ENCODE measurements at places on chromosomes 4 and X.

GRCh38 chr4:128524311-128524710 lies 236.7 kb upstream of the PGRMC2 start:
- DNase-seq, result peak; percentile 91

DNA sequence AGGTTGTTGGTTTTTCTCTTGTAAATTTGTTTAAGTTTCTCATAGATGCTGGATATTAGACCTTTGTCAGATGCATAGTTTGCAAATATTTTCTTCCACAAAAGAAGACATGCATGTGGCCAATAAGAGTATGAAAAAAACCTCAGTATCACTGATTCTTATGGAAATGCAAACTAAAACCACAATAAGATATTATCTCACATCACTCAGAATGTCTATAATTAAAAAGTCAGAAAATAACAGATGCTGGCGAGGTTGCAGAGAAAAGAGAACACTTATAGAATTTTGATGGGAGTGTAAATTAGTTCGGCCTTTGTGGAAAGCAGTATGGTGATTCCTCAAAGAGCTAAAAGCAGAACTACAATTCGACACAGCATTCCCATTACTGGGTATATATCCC lies 1355.6 kb downstream of the FAM133A start:
- DNase-seq, result no peak

DNA sequence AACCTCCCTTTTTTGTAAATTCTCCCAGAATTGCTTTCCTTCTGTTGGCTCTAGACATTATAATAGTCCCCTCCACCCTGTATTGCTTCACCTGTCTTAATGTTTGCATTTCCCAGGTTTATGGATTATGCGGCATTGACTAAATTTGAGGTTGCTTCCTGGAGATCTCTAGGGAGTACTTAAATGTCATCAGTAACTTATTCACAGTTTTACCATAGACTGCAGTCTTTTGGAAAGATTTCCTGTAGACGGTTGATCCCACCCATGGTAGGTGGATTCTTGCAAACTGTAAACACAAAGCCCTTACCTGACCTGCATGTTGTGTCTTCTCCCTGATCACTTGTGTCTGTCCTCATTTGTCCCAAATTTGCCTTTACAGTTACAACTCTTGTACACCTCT lies 6.2 kb upstream of the NOX1 start:
- no peak for DNase-seq

DNA sequence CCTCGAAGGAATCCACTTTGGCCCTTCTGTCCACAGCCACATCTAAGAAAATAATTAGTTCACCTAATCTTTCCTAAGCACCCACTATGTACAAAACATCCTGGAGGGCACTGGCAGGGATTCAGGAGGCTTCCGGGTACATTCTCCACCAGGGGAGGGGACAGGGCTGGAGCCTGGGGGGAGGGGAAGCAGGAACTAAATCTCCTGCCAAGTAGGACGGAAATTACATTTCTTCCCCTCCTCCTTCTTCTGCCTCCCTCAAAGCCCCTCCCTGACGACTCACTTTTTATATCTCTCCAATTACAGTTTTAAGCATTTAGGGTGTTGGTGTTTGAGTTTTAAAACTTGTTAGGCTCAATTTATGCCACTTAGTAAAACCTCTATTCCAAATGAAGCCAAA lies 203.1 kb downstream of the BCOR start:
- DNase-seq, result no peak

GRCh38 chr4:145396581-145396980 lies 85.1 kb upstream of the SMAD1 start:
- DNase-seq, result no peak

GRCh38 chr4:38202242-38202641 lies 242.0 kb downstream of the PTTG2 start:
- DNase-seq, result no peak

DNA sequence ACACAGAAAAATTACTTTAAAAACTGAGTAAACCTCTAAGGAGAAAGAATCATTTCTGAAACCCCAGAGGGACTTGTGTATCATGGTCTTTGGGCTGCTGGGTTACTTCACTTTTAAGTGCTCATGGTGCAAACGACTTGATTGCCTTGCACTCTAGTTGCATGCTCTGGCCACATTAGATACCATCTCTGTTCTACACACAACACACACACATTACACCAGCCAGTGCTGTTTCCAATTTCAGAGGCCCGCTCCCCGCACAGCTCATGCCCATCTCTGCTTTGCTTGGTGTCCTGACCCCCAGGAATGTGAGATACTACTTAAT lies 2.1 kb downstream of the PPP3CA start:
- DNase-seq, result no peak

- no peak for DNase-seq
Measured at GRCh38 chr4:153025406-153025805, 89.3 kb downstream of the FHDC1 start.

DNA sequence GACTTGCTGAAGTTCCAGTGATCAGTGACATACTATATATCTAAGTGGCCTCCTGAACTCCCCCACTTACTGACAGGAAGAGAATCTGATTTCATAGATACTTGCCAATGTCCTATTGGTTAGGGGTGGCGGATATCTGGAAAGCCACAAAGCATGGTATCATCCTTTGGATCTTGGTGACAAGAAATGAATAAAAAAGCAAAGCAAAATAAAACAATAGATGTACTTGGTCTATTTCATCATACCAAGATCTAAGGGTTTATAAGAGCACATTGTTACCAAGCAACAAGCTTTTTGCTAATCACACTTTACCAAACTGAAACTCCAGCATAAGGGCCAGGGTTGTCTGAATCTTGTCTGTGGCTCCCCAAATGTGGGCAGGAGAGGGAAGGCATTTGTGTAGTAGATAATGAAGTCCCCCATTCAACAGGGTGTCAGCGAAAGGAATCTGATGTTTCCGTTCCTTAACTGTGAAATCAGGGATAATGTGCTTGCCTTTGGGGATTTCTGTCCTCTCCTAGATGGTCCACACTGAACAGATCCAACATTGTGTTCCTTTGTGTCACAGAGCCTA lies 125.0 kb upstream of the SMIM10 start:
- DNase-seq, result no peak

DNA sequence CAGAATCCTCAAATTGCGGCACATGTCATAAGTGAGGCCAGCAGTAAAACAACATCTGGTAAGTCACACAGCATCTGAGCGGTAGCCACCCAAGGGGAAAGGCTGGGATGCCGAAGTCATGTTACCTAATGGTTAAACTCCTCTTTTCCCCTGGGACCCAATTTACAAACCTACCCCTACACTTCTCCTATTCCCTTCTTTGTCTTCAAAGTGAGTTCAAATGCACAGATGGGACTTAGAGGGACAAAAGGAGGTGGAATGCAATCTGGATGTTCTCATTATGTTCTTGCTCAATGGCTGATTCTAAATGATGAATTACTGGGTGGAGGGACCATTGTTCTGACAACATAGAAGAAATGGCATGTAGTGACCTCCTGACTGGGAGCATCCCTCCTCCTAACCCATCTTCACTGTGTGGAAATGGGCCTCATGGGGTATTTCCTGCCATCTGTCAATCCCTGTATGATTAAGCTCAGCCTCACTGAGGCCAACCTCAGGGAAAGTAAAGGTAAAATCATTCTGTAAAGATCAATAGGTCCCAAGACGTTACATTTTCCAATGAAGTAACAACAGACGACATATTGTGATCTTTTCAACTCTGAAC lies 8.5 kb downstream of the CD40LG start:
- no peak for DNase-seq

- DNase-seq, result no peak
Measured at GRCh38 chr4:144584428-144584827, 61.5 kb upstream of the HHIP start.

GRCh38 chr4:121164291-121164690 lies at the start of gene TNIP3:
TNIP3 (minus strand) TSS chr4:121164321; CDS start chr4:121164125, 196 bp downstream.
- no peak for DNase-seq

- DNase-seq, result no peak
Measured at GRCh38 chrX:26411045-26411444, 195.1 kb downstream of the MAGEB5 start.

DNA sequence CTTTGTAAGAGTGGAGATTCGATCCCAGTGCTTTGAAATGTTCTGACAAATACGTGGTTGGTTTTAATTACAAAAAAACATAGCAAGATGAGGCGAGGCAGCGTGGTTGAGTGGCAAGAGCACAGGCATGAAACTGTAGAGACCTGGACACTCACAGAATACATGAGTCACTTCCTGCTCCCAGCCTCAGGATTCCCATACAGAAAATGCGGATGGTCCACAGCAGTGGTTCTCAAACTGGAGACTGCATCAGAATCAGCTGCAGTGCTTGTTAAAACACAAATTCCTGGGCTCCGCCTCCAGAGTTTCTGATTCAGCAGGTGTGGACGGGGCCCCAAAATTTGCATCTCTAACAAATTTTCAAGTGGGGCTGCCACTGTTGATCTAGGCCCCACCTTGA lies 10.1 kb downstream of the OTOP1 start:
- DNase-seq, result peak; percentile 28

All from ACHN (cell line).